ENCODE measurements at places on chromosomes 5 and 9.

GRCh38 chr9:70429899-70430298 is 15.4 kb upstream of the KLF9 start:
- no peak for DNase-seq

- no peak for DNase-seq
Observed at GRCh38 chr9:123044586-123044985, 11.1 kb downstream of the GPR21 start.

DNA sequence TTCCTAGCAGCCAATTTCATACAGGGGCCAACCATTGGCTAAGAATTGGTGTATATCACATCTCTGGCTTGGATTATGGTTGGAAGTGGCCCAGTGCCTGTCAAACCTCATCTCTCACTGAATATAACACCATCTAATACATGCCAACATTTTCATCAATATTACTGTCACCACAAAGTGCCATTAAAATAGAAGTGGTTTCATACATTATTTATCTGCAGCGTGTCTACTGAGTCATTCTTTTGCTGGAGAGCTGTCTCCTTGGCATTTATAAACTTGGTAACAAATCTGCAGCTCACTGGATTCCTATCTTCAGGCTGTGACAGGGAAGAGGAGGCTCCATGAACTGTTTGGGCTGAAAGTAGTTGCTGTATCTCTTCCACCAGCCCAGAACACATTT is 70.9 kb downstream of the PTTG1 start:
- DNase-seq = no peak

DNA sequence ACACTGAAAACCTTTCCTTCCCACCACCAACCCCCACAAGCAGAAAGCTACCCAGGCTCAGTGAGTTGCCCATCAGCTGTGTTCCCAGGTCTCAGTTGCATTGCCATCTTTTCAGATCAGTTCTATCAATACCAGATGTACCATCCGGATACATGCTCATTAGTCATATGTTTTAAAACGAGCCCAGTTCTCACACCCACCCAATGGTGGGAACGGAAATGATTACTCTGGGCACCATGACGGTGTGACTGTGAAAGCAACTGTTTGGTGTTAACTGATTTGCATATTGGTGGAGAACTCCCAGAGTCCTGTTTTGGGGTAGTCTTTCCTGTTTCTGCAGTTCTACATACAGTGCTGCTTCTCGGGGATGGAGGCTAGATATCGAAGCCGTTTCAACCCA is 212.3 kb downstream of the TRIM36 start:
- DNase-seq = no peak

DNA sequence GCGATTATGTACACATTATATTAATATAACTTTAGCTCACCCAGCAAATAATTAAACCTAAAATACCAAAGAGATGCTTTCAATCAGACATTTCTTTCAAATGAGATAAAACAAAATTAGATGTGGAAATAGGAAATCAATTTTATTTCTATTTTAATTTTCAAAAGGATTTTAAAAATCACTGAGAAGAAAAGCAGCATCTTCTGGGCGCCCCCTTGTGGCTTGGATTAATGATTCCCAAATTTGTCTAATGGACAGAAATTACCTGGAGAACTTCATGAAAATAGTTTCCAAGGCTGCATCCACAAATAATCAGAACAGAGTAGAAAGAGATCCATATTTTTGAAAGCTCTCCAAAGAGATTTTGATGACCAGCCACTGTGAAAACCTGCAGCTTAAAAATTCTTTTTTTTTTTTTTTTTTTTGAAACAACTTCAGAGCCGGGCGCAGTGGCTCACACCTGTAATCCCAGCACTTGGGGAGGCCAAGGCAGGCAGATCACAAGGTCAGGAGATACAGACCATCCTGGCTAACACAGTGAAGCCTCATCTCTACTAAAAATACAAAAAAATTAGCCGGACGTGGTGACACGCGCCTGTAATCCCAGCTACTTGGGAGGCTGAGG is 50.9 kb upstream of the CEMIP2 start:
- DNase-seq = peak; percentile 8

GRCh38 chr5:132466433-132467286 is 23.9 kb downstream of the IRF1 start:
- DNase-seq = no peak

DNA sequence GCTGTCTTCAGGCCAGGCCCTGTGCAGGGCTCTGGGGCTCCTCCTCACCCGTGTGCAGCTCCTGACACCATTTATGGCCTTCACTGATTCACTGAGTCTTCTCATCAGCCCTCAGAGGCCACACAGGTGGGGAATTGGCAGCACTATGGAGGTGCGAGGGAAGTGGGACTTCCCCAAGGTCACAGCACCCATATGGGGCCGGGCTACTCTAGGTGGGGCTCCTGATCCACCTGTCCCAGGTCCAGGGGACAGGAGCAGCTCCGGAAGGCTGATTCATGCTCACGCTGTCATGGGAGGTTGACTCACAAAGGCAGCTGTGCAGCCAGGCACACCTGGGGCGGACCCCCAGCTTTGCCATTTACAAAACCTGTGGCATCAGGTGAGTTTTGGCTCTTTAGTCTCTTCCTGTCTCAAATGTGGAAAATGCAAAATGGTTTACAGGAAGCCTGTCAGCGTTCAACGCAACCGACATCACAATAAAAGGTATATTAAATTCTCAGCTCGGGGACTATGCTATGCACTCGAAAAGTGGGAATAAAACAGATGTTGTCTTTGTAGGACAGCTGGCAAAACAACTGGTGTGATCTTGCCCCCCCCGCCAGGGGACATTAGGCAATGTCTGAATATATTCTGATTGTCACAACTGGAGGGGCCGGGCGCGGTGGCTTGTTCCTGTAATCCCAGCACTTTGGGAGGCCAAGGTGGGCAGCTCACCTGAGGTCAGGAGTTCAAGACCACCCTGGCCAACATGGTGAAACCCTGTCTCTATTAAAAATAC is 15.0 kb downstream of the NAIF1 start:
- no peak for DNase-seq

DNA sequence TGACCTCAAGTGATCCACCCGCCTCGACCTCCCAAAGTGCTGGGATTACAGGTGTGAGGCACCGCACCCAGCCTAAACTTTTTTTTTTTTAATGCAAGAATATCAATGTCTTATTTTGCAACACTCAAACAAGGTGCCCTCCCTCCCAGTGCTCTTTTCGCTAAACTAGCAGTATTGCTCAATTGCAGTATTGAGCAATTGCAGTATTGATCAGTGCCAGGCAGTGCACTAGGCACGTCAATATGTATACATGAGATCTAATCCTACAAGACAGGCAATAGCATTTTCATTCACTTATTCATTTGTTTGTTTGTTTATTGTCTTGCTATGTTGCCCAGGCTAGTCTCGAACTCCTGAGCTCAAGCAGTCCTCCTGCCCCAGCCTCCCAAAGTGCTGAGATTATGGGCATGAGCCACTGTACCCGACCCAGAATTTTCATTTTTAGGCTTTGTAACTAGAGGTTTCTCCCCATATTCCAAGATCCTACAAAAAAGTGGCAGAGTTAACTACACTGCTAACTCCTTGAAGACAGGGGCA is 94.5 kb downstream of the TTLL11 start:
- no peak for DNase-seq

DNA sequence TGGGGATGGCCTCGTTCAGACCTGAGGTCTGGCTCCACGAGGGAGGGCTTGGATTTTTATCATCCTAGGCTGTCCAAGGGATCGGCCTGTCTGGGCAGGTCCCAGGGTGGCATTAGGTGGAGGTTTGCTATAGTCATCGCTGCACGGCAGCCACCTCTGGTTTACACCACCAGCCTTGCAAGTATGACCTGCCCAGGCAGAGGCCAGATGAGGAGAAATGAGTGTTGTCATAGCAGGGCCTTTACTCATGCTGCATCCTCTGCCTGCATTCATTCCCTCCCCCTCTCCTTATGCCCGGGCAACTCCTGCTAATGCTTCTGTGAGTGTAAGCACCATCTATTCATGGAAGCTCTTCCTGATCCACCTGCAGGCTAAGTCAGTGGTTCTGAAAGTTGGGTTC is 15.3 kb upstream of the NDST1 start:
- no peak for DNase-seq

DNA sequence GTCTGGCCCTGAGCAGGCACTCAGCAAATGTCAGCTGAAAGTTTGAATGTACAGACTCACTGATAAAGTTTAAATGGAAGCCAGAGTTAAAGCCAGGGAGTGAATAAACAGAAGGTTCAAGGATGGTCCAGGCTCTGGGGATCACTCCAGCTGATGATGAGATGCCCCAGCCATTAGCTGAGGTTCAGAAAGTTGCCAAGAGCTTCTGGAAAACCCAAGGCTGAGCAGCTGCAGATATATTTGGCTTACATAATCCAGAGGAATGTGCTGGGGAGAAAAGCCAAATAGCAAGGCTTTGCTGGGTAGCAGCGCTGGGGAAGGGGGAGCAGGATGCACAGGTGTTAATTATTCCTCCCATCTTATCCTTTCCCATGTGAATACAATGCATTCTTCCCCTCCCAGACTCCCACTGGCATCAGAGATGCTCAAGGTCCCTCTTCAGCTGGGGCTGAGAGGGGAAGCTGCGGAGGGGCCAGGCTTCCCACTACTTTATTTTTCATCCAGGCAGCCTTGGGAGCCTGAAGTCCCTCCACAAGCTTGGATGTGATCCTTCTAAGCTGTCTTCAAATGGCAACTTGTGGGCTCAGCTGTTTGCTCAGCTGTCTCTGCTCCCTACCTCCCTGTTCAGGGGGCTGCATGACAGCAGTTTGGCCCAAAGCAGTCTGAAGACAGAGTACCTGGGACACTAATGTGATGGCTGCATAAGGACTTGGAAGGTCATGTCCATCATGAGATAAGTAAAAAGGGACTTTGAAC is 341.2 kb downstream of the TRIM32 start:
- DNase-seq = no peak

DNA sequence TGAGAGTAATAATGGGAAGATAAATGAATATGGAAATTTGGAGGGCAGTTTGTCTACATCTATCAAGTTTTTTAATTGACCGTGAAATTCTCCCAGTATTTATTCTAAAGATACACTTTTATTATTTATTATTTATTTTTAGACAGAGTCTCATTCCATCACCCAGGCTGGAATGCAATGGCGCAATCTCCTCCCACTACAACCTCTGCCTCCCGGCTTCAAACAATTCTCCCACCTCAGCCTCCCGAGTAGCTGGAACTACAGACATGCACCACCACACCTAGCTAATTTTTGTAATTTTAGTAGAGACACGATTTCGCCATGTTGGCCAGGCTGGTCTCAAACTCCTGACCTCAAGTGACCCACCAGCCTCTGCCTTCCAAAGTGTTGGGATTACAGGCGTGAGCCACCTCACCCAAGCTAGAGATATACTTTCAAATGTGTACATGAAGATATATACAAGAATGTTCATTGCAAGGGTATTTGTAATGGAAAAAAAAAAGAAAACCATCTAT is 97.7 kb upstream of the SLC12A2 start:
- no peak for DNase-seq

GRCh38 chr9:132479733-132480132 is 69.7 kb downstream of the CFAP77 start:
- DNase-seq = no peak

DNA sequence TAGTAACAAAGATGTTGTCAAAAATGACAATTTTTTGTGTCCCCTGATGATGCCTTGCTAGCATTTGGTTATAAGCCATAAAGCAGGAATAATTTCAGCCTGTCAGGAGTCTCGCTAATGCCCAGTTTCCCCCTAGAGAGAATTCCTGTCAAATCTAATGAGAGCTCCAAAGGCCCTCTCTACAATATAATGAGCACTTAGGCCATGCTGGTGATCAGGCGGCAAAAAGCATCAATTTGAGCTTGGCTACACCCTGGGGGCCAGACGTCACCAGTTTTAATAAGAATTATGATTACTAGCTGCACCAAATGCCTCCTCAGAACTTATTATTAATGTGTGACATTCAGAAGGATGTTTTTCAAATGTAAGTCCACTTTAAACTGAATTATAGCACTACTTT is 6.1 kb downstream of the TLE1 start:
- DNase-seq = no peak

GRCh38 chr5:135032695-135032998 is 1.4 kb downstream of the PITX1 start:
- DNase-seq = no peak

GRCh38 chr9:133135146-133135745 is 14.2 kb upstream of the RALGDS start:
- peak; percentile 77 for DNase-seq

DNA sequence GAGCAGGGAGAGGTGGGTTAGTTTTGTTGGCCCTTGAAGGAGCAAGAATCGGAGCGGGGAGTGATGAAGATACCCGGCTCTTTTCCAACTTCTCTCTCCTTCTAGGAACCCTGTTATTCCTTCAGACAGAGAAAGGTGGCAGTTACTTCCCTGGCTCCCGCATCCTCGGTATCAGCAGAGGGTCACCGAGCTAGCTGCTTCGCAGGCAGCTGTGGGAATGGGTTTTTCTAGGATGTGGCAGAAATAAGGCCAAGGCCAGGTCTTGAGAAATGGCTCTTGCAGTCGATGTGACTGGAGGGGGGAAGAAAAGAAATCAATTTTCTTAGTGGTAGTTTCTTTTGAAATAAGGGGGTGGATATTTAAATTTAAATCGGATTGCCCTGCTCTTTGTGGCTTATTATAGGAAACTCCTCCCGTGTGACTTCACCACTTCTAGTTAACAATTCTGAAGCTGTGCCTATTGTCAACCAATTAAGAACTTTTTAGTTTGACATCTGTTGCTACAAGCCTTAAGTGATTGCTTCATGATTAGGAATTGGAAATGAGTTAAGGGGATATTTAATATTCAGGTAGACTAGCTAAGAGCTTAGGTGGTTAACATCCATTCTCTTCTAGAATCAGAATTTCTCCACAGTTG is 1.4 kb downstream of the SAP30L start:
- DNase-seq = no peak

DNA sequence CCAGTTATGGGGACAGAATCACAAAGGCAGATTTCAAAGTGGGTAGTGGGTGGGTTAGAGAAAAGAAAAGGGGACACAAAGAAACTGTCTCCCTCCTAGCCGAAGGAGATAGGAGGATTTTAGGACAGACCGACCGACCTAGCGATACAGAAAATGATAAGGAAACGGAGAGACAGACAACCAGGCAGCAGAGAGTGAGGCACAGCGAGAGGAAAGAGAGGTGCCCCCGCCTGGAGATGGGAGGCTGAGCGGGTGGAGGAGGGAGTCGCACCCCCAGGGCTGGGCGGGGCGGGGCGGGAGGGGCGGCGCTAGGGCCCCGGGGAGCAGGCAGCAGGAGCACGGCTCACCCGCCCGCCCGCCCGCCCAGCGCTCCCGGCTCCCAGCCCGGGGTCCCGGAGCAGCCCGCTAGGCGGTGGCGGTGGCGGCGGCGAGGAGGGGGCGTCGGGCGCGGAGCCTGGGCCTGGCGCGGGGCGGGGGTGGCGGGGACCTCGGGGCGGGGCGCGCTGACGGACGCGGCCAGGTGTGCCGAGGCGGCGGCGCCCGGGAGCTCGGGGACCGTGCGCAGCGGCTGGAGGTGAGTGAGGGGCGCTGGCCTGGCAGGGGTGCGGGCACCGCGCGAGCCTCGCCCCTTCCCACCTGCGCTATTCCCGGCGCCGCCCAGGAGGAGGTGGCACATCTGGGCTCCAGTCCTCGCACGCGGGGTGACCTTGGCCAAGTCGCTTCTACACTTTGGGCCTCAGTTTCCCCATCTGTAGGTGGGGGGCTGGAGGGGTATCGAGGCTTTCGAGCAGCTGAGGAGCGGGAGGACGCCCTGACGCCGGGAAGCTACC is 15.9 kb upstream of the SYNPO start:
- DNase-seq = no peak

GRCh38 chr5:148950471-148950863 is 112.4 kb downstream of the SH3TC2 start:
- no peak for DNase-seq

GRCh38 chr5:155839251-155840037 is 487.5 kb upstream of the SGCD start:
- DNase-seq = no peak
